ENCODE measurements at places on chromosomes 16 and 17. TPM values are rescaled to one million over a fixed set of nuclear protein-coding genes. Genes with fewer than 3 reads are reported as not detected.

The PLA2G10 gene
- total RNA-seq = not detected

The PARD6A gene
- total RNA-seq = 7.5 TPM

The ZC3H7A gene
- 74.6 TPM for total RNA-seq

The GLTPD2 gene
- not detected for total RNA-seq

The HYDIN gene
- 7.5 TPM for total RNA-seq

The MYADML2 gene
- not detected for total RNA-seq

The TVP23A gene
- total RNA-seq = 6.9 TPM

The SOX15 gene
- 0.84 TPM for total RNA-seq

The CLDN7 gene
- not detected for total RNA-seq

The SHBG gene
- 2.5 TPM for total RNA-seq

The MTMR4 gene
- 97.4 TPM for total RNA-seq

The NDRG4 gene
- 58.9 TPM for total RNA-seq

The CHST4 gene
- total RNA-seq = not detected

The CIBAR2 gene
- not detected for total RNA-seq

The CCL16 gene
- total RNA-seq = not detected

The TNS4 gene
- not detected for total RNA-seq

The SYNGR3 gene
- total RNA-seq = 2.2 TPM

The TPSD1 gene
- not detected for total RNA-seq

The CSH1 gene
- not detected for total RNA-seq

The ZNF629 gene
- total RNA-seq = 41.0 TPM

The KRTAP1-1 gene
- not detected for total RNA-seq

The KRT17 gene
- not detected for total RNA-seq

The SLC38A8 gene
- not detected for total RNA-seq

The NPW gene
- 1.3 TPM for total RNA-seq

The METRNL gene
- total RNA-seq = 18.2 TPM

The CDK5R1 gene
- total RNA-seq = 34.1 TPM

The CDRT15 gene
- total RNA-seq = not detected

The DPEP3 gene
- total RNA-seq = not detected

The TEKT5 gene
- total RNA-seq = 0.25 TPM

The FOXF1 gene
- not detected for total RNA-seq

The OTOA gene
- total RNA-seq = 0.34 TPM

The CDH5 gene
- 0.45 TPM for total RNA-seq
